Hypothalamus (tissue), 51 donors: ENCODE measurements at places on chromosomes 4 and X.

- DNase-seq = no peak
These were observed 37.1 kb downstream of the SNX25 start for GRCh38 chr4:185246453-185246852.

DNA sequence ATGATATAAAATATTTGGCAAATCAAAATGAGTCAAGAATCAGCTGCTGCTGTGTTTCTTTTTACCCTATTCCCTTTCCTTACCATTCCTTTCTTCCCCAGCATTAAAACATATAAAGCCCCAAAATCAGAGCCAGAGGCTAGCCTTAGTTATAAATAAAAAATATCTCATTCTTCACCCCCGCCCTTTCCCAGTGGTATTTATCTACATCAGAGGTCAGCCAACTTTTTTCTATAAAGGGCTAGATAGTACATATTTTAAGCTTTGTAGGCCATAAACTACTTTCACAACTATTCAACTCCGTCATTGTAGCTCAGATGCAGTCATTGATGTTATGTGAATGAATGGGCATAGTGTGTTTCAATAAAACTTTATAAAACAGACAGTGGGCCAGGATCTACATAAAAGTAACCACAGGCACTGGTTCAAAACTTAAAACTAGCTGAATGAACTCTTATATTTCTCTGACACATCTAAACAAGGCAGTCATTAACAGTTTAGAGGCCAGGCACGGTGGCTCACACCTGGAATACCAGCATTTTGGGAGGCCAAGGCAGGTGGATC lies 30.5 kb upstream of the TCEANC start:
- DNase-seq = no peak

DNA sequence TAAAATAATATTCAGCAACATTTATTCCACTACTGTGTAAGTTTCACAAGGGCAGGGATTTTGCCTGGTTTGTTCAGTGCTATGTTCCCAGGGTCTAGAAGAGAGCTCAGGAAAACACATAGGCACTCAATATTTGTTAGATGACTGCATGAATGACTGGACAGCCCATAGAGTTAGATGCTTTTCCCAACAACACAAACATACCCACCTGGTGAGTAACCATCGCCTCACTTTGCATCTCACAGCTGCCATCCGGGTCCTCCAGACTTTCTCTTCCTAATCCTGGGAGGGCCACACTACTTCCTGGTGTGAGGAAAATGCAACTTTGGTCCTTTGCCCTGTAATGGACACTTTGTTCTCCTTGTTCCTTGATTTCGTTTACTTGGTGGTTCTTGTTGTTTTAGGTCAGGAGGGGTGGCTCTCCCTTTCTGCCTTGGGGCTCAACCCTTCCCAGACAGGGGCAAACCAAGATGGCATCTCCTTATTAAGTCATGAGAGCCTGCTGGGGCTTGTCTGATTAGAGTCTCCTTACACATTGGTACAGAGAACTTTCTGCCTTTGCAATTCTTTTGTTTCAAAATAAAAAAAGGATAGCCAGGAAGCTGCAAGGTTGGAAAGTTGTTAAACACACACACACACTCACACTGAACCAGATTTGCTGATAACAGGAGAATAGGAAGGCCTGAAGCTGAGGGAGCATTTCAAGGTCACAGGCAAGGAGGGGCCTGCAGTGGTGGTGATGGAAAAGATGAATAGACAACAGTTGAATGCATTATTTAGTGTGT lies 190.6 kb downstream of the MID1IP1 start:
- DNase-seq = no peak

DNA sequence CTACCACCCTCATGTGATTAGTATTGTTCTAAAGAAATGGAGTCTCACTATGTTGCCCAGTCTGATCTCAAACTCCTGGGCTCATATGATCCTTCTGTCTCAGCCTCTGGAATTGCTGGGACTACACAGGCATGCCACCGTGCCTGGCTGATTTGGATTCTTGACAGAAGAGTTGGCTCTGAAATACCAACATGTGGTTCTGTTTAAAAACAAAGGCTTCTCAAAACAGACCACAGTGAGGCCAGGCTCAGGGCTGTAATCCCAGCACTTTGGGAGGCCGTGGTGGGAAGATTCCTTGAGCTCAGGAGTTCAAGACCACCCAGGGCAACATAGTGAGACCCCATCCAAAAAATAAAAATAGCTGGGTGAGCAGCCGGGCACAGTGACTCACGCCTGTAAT lies 126.7 kb downstream of the DHRSX start:
- no peak for DNase-seq

- no peak for DNase-seq
These were observed 188.7 kb upstream of the TLL1 start for GRCh38 chr4:165684177-165684805.

GRCh38 chrX:149495573-149496071 lies 9.5 kb downstream of the IDS start:
- DNase-seq = no peak

DNA sequence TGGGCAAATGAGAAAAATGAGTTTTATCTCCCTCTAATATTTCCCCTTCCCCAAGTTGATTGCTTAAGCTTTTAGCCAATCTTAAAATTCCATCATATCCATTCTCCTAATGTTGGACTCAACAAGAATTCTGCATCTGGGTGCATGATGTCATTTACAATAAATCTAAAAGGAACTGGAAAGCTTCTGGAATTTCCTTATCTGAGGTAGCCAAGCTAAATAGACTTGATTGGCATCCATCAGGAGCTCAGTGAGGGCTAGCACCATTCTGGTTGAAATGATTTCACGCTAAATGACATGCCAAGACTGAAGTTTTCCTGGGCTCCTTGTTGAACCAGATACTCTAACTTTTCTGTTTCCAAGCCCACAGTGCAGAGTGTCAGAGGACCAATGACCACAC lies 110.3 kb upstream of the SCML1 start:
- DNase-seq = no peak

DNA sequence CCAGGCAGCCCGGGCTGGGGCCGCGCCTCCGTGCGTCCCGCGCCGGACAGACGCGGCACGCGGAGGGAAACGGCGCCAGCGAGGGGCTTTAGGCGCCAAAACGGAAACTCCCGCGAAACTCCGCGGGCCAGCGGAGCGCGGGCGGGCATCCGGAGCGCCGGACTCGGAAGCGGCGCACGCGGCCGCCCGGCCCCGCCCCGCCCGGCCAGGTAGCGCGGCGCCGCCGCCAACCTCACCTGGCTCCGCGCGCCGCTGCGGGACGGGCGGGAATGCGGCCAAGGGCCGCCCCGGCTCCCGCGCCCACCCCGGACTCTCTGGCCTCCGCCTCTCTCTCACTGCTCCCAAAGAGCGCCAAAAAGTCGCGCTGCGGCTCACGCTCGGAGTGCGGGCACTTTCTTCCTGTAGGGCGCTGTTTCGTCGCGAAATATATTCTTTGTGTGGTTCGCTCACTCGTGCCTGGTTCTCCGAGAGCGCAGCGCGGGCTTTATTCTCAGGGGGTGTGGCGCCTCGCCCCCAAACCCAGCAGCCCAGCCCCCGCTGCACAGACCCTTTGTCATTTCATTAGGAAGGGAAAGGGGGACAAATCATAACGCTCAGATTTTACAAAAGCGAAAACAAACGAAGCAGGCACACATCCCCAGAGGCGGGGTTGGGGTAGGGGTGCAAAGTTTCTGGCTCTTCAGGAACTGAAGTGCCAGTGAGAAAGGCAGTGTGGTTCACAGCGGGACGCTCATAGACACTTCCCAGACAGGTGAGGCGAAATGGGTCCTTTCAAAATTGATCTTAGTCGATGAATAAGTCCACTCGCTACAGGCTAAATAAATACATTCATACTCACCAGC lies 961 bp upstream of the MBNL3 start:
- DNase-seq = peak; percentile 3

DNA sequence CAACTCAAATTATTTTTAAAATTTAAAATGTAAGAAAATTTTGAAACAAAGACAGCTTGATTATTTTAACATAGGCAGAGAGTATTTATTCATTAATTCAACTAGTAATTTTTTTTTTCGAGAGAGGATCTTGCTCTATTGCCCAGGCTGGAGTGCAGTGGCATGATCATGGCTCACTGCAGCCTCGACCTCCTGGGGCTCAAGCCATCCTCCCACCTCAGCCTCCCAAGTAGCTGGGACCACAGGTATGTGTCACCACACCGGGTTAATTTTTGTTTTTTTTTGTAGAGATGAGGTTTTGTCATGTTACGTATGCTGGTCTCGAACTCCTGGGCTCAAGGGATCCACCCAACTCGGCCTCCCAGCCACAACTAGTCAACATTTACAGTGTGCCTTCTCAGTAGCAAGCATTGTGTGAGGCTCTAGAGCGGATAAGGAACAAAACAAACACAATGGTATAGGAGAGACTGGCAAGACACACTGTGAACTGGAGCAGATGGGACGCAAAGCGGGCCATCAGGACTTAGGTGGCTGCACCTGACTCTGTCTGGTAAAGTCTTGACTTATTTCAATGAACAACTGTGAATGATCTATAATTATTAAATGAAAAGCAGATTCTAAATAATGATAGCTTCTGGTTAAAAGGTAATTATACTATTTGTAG lies 21.6 kb downstream of the SETD7 start:
- no peak for DNase-seq

GRCh38 chr4:123480706-123481418 lies 84.3 kb downstream of the SPRY1 start:
- DNase-seq = no peak

- DNase-seq = no peak
These were observed 232.8 kb upstream of the HDX start for GRCh38 chrX:84735025-84735424.

DNA sequence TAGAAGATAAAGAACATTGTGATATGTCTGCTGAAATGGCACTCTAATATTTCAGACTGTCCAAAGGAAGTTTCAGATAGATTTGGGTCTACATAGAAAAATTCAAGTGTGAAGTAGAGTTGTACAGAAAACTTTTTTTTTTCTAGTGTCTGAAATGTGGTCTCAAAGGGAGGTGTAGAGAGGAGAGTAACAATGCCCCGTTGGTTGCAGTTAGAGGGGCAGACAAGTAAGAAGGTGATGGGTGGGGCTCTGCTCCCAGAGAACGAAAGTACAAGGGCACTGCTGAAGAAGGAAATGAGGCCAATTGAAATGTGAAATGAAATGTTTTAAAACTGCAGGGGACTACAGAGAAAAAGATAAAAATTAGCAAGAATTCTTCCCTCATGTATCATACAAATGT lies 177.8 kb downstream of the BANK1 start:
- DNase-seq = no peak

GRCh38 chr4:76758290-76758882 lies 139.6 kb downstream of the SOWAHB start:
- peak; percentile 13 for DNase-seq

- DNase-seq = no peak
These were observed 801 bp upstream of the ZC4H2 start for GRCh38 chrX:64977051-64977450.

DNA sequence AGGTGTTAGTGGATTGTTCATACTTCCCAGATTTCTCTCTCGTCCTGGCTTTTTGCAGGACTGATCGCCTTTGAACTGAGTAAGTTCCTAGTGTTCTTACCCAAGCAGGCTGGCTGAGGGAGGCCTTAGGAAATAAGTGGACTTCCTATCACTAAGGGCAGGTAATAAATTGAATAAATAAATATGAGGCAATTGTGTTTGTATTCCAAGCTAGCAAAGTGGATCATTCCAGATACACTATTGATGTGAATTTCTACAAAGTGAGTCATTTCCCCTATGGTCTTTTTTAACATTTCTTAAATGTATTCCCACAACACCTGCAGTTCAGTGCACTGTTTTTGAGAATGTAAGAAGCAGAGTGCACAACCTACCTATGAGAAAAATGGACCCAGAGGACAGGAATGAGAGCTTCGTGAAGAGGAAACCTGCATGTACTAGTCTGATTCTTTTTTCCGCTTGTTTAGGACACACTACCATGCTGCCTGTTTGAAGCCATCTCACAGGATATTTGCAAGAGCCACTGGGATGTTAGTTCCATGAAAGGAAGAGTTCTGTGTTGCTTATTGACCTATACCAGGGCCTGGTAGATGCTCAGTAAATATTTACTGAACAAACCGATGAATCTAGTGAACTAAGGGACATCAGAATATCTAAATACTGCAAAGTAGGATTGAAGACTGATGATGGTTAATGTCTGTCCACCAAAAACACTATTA lies 29.0 kb upstream of the SMAD1 start:
- no peak for DNase-seq

- no peak for DNase-seq
These were observed 32.3 kb downstream of the PRDM8 start for GRCh38 chr4:80229590-80229989.

- DNase-seq = no peak
These were observed 123.8 kb downstream of the MAD2L1 start for GRCh38 chr4:119942806-119943205.

DNA sequence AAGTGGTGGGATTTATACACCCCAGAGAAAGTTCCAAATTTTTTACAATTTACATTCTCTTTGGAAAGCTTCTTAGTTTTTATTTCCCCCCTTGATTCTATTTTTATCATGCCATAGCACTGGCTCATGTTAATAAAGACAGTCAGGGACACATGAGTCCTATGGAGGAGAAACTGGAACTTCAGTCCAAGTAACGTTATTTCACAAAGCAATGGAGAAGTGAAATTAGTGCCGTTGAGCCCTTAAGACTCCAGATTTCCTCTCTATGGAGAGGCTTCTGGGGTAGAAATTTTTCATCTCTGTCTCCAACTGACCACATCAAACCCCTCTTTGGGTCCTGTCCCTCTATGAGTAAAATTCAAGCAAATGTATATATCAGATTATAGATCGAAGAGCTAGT lies 12.8 kb upstream of the TASL start:
- DNase-seq = no peak

DNA sequence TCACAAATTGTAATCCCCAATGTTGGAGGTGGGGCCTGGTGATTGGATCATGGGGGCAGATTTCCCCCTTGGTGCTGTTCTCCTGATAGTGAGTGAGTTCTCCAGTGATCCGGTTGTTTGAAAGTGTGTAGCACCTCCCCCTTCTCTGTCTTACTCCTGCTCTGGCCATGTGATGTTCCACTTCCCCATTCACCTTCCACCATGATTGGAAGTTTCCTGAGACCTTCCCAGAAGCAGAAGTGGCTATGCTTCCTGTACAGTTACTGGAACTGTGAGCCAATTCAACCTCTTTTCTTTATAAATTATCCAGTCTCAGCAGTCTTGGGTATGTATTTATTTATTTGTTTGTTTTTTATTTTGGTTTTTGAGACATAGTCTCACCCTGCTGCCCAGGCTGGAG lies 143.2 kb downstream of the CPE start:
- DNase-seq = no peak
